ENCODE measurements at places on chromosomes 13 and 19. TPM values are rescaled to one million over a fixed set of nuclear protein-coding genes. Genes with fewer than 3 reads are reported as not detected.

The TLE2 gene
- total RNA-seq = 0.08 TPM

The ELAVL3 gene
- total RNA-seq = not detected

The PLIN3 gene
- 439 TPM for total RNA-seq

The OR7A17 gene
- total RNA-seq = not detected

The ZNF208 gene
- total RNA-seq = not detected

The ZNF211 gene
- 14.7 TPM for total RNA-seq

The EDNRB gene
- 1.7 TPM for total RNA-seq

The IL4I1 gene
- 0.35 TPM for total RNA-seq

The C1QTNF9B gene
- total RNA-seq = not detected

The GPR4 gene
- total RNA-seq = not detected

The PCP2 gene
- total RNA-seq = not detected

The APOC4 gene
- not detected for total RNA-seq

The PROZ gene
- not detected for total RNA-seq

The ZNF606 gene
- total RNA-seq = 22.1 TPM

The POSTN gene
- 144 TPM for total RNA-seq

The GJA3 gene
- 0.59 TPM for total RNA-seq

The CLIP3 gene
- total RNA-seq = 4.9 TPM

The LYL1 gene
- not detected for total RNA-seq

The FFAR2 gene
- total RNA-seq = not detected

The SCGB2B2 gene
- total RNA-seq = 0.24 TPM

The DACT3 gene
- total RNA-seq = 3.9 TPM

The TYROBP gene
- not detected for total RNA-seq

The SERTM1 gene
- not detected for total RNA-seq

The MAST1 gene
- 0.42 TPM for total RNA-seq

The ZNF761 gene
- 8.9 TPM for total RNA-seq

The FREM2 gene
- total RNA-seq = 0.57 TPM

The CYP4F12 gene
- not detected for total RNA-seq

The GARIN5A gene
- total RNA-seq = 3.0 TPM

The CACNG6 gene
- total RNA-seq = 30.8 TPM

The ZNF813 gene
- 3.3 TPM for total RNA-seq

Data from myocyte (in vitro differentiated cells).